Psoas muscle (tissue), 8 donors: ENCODE measurements at places on chromosomes 1 and 21. TPM values are rescaled to one million over a fixed set of nuclear protein-coding genes. Genes with fewer than 3 reads are reported as not detected.
A peak's percentile ranks its signal among the peaks of the same experiment; 100 is the strongest.

DNA sequence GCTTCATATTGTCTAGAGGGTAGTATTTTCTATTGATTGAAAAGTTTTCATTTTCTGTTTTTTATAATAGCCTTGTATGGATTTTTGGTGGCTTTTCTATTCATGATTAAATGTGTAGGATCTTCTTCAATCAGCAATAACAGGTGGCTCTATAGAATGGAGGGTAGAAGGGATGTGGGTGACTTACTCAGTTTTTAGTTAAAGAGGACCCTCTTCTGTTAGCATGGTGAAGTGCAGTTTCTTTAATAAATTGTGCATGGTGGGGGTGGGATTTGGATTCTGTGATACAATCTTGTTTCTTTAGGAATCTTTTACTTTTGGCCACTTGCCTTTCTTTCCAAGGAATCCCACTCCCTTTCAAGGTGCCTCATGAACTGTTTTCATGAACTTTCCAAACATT is 64.7 kb downstream of the SLC35A3 start:
- H3K27ac ChIP-seq: no peak overlapping the region
- H3K27me3 ChIP-seq: no peaks in the 10 kb centered on the region
- no peak overlapping the region for H3K4me3 ChIP-seq
- DNase-seq: no peak
- H3K4me1 ChIP-seq: peaks cover 13% of the 10 kb centered on the region

- H3K4me1 ChIP-seq: peaks cover 16% of the 10 kb centered on the region
- no peak overlapping the region for H3K4me3 ChIP-seq
- no peak for DNase-seq
- H3K27me3 ChIP-seq: no peaks in the 10 kb centered on the region
Measured at GRCh38 chr1:50697440-50698421, 262.3 kb downstream of the FAF1 start.

DNA sequence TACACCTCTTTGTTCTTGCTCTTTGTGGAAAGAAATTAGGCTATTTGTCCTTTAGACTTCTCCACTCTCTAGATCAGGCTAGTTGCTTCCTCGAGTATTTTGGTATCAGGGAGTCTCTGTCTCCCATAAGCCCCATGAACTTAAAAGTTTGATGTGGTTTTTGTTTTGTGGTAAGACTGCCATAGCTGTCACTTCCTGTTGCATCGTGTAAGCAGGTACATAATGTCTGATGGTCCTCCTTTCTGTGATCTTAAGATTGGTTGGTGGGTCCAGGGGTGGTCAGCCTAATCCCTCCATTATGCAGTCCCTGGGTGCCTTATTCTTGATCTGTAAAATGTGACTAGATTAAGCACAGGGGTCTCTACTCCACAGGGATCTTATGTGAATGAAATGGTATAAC is 23.1 kb downstream of the CD53 start:
- no peak for DNase-seq
- H3K27ac ChIP-seq: no peak overlapping the region
- no peak overlapping the region for H3K4me3 ChIP-seq
- no peaks in the 10 kb centered on the region for H3K27me3 ChIP-seq
- no peaks in the 10 kb centered on the region for H3K36me3 ChIP-seq
- no peaks in the 10 kb centered on the region for H3K4me1 ChIP-seq

GRCh38 chr1:89262643-89263042 is 10.0 kb downstream of the GBP5 start:
- H3K27me3 ChIP-seq: no peaks in the 10 kb centered on the region
- H3K4me1 ChIP-seq: peaks cover 23% of the 10 kb centered on the region
- H3K36me3 ChIP-seq: no peaks in the 10 kb centered on the region
- no peak overlapping the region for H3K27ac ChIP-seq

EFCAB14 gene
- total RNA-seq: 52.0 TPM

APCS gene
- total RNA-seq: not detected

- no peak overlapping the region for H3K4me3 ChIP-seq
- no peaks in the 10 kb centered on the region for H3K27me3 ChIP-seq
- no peaks in the 10 kb centered on the region for H3K36me3 ChIP-seq
- no peak for DNase-seq
- H3K27ac ChIP-seq: no peak overlapping the region
Measured at GRCh38 chr1:117803318-117803717, 126.1 kb downstream of the GDAP2 start.

DNA sequence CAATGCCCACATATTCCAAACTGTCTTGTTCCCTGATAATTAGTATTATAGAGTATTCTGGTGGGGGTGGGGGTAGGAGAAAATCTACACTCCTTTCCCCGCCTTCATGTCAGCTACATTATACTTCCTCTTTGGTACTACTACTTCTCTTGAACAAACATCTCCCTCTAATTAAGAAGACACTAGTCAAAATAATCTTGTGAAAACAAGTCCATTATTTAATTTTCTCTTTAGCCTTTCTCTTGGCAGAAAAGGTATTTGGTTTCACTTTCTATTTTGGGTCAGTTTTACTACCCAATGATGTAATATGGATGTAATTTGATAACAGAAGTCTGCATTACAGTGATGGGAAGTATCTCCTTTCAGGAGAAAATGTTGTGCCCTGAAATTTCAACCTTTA is 22.5 kb downstream of the NTMT2 start:
- no peaks in the 10 kb centered on the region for H3K36me3 ChIP-seq
- DNase-seq: no peak
- no peak overlapping the region for H3K27ac ChIP-seq
- H3K4me1 ChIP-seq: peaks cover 11% of the 10 kb centered on the region
- H3K27me3 ChIP-seq: no peaks in the 10 kb centered on the region

GRCh38 chr1:113320972-113321680 is 69.2 kb upstream of the MAGI3 start:
- no peak overlapping the region for H3K4me3 ChIP-seq
- no peak for DNase-seq
- no peaks in the 10 kb centered on the region for H3K27me3 ChIP-seq
- H3K36me3 ChIP-seq: no peaks in the 10 kb centered on the region
- no peak overlapping the region for H3K27ac ChIP-seq

IKBKE gene
- total RNA-seq: 0.71 TPM

DNA sequence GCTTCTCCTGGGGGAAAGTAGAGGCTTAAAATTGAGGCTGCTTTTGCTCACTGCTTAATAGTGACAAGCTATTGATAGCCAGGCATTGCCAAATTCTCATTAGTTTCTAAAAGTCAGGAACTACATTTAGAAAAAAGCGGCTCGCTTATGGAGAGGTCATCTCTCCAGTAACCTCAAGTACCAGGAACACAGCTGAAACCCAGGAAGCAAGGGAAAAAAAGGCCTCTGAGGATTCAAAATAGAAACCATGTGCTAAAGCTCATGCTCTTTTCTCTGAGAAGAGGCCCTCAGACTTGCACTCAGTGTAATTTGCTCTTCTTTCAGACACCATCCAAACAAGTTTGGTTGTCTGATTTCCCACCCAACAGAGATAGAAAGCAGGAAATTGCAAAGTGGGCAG is 261.4 kb upstream of the USP25 start:
- H3K27me3 ChIP-seq: no peaks in the 10 kb centered on the region
- no peaks in the 10 kb centered on the region for H3K36me3 ChIP-seq

DNA sequence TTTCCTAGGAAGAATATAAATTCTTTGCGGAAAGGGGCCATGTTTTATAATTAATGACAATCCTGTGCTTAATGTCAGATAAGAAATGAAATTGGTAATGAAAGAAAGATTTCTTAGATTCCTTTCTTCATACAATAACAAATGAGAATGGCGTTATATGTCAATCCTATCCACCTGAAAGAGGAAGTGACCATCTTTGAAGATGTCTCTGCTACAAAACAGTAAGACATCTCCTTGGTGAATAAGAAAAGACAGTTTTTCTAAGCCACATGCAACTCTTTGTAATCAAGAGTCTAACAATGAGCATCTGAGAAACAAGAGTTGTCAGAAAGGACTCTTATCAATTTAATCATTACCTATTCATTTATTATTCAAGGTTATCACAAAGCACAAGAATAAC is 286.0 kb downstream of the VAV3 start:
- no peaks in the 10 kb centered on the region for H3K36me3 ChIP-seq
- no peaks in the 10 kb centered on the region for H3K27me3 ChIP-seq
- DNase-seq: no peak
- no peak overlapping the region for H3K4me3 ChIP-seq

- no peaks in the 10 kb centered on the region for H3K36me3 ChIP-seq
- no peaks in the 10 kb centered on the region for H3K4me1 ChIP-seq
- H3K27me3 ChIP-seq: no peaks in the 10 kb centered on the region
- no peak overlapping the region for H3K27ac ChIP-seq
Measured at GRCh38 chr1:203153989-203154821, 21.4 kb downstream of the MYBPH start.

DNA sequence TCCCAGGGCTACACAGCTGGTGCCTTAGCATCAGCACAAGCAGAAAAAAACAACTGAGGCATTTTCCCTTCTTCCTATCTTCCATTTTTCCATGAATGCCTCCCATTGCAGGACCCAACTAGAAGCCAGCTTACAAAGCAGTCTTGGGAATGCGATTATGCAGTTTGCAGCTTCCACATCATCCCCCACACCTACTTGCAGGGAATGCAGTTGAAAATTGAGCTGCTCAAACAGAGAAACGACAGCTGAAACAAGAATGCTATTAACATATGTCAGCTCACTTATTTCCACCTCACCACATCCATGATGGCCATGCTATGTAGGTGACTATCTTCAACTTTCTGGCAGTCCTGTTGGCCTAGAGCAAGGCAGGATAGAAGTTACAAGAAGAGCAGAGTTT is 150.6 kb upstream of the KCTD3 start:
- no peaks in the 10 kb centered on the region for H3K36me3 ChIP-seq
- no peak overlapping the region for H3K4me3 ChIP-seq
- no peaks in the 10 kb centered on the region for H3K27me3 ChIP-seq
- H3K4me1 ChIP-seq: no peaks in the 10 kb centered on the region
- DNase-seq: no peak

GRCh38 chr1:188782220-188782841 is 1695.3 kb downstream of the BRINP3 start:
- no peak overlapping the region for H3K4me3 ChIP-seq
- H3K4me1 ChIP-seq: no peaks in the 10 kb centered on the region

DNA sequence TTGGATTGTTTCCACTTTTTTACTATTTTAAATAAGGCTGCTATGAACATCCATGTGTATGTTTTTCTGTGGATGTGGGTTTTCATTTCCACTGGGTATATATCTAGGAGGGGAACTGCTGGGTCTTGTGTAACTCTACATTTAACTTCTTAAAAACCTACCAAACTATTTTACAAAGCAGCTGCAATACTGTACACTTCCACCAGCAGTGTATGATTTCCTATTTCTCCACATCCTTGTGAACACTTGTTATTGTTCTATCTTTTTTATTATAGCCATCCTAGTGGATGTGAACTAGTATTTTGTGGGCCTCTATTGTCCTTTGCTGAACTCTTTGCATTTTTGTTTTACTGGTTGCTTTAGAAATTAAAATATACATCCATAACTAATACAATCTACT is 33.4 kb downstream of the DIPK1A start:
- peaks cover 2% of the 10 kb centered on the region for H3K4me1 ChIP-seq
- no peak for DNase-seq
- no peak overlapping the region for H3K27ac ChIP-seq

DNA sequence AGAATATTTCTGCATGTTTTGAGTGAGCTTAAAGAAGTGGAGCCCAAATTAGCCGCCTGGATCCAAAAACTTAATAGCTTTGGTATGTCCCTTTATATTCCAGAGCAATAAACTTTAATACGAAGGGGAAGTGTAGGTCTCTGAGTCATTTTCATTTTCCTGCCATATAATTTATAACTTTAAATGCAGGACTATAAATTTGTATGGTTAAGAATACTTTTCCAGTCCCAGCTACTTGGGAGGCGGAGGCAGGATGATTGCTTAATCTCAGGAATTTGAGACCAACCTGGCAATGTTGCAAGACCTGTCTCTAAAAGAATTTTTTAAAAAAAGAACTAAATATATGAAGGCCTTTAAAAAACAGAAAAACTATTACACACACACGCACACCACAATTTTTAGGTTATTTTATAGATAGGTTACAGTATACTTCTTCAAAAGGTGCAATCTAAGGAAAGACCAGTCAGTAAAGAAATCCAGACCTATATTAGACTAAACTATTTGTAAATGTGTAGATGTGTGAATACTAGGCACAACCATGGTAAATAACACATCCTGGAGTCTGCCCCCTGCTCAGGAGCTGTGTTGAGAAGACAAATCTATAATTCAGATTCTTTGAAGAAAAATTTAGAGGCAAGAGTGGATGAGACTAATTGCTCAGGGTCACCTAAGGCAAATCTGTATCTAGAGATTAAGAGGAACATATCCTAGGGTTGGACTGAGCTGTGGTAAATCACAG is 80.3 kb downstream of the TTC3 start:
- no peak overlapping the region for H3K4me3 ChIP-seq
- peak overlapping the region; percentile 82 for H3K27ac ChIP-seq
- peaks cover 22% of the 10 kb centered on the region for H3K4me1 ChIP-seq
- no peak for DNase-seq
- H3K27me3 ChIP-seq: no peaks in the 10 kb centered on the region
